ENCODE measurements at places on chromosomes 12 and 14.

DNA sequence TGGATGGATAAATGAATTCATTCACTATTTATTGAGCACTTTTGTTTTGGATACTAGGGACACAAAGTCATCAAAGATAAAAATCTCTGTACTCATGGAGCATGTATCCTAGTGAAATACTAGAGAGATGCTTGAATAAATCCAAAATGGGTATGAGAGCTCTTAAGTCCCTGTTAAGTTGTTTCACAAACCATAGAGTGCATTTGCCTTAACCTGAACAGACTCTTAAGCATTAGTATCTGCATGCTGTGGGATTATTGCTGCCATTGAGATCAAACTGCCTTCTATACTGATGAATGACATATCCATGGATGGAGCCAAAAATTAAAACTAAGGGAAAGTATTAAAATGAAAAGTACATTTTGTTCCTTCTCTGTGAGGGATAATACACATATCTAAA, 206.5 kb upstream of the KRR1 start:
- no peak for DNase-seq

GRCh38 chr14:78967111-78967809, 797.1 kb downstream of the NRXN3 start:
- no peak for DNase-seq

DNA sequence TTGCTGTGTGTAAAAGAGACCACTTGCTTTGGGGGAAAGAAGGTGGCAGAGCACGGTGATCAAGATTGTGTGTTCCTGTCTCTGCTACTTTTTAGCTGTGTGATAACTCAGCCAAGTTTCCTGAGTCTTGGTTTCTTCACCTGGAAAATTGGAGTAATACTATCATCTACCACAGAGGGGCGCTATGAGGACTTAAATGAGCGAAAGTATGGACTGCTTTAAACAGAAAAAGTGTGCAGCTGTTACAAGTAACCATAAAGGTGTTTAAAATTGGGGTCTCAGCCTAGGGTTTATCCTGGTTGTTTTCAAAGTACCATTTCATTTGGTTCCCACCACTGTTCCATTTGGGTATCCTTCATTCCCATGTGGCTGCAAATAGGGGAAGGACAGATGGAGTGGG, 65.9 kb upstream of the WSCD2 start:
- no peak for DNase-seq

GRCh38 chr12:118055865-118056773, 4.9 kb downstream of the WSB2 start:
- DNase-seq = no peak

- no peak for DNase-seq
These were observed 33.9 kb downstream of the PPP1R12A start for GRCh38 chr12:79900951-79901350.

- DNase-seq = no peak
These were observed 23.2 kb upstream of the LYZ start for GRCh38 chr12:69324797-69325466.

GRCh38 chr14:105340821-105341733, 26.5 kb downstream of the PACS2 start:
- no peak for DNase-seq

- DNase-seq = no peak
These were observed 155.8 kb upstream of the ATP2B1 start for GRCh38 chr12:89864411-89864810.

DNA sequence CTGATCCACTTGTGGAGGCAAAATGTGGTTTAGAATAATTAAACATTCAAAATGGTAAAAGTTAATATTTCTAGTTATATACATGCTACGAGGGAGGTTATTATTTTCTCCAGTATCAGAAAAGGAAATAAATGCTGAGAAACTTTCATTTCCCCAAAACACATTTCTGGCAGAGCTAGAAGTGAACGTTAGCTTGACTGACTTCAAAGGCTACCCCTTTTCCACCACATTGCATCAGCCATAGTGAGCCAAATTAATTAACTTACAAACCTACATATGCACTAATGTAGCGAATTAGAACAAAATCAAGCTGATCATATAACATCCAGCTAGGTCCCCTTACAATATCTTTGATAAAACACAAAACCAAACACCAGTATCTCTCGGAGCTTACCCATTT, 49.3 kb upstream of the RERGL start:
- DNase-seq = no peak

- DNase-seq = no peak
These were observed 1.9 kb upstream of the PRKAG1 start for GRCh38 chr12:49020441-49020840.

GRCh38 chr12:123134271-123134671, 16.6 kb downstream of the PITPNM2 start:
- no peak for DNase-seq

DNA sequence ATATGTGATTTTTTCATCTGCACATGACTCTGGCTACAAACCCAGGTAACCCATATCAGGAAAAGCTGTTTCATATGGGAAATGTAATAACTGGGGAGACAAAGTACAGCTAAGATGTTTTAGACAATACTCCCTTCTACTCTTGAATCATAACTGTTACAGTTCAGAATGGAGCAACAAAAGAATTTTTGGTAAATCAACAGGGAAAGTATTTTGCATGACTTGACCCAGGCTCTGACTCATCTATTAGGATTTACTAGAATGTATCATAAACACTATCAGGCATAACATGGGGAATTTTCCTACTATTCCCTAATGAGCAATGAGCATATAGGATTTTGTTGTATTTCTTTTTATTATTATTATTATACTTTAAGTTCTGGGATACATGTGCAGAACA, 553.0 kb downstream of the SLC16A7 start:
- no peak for DNase-seq

DNA sequence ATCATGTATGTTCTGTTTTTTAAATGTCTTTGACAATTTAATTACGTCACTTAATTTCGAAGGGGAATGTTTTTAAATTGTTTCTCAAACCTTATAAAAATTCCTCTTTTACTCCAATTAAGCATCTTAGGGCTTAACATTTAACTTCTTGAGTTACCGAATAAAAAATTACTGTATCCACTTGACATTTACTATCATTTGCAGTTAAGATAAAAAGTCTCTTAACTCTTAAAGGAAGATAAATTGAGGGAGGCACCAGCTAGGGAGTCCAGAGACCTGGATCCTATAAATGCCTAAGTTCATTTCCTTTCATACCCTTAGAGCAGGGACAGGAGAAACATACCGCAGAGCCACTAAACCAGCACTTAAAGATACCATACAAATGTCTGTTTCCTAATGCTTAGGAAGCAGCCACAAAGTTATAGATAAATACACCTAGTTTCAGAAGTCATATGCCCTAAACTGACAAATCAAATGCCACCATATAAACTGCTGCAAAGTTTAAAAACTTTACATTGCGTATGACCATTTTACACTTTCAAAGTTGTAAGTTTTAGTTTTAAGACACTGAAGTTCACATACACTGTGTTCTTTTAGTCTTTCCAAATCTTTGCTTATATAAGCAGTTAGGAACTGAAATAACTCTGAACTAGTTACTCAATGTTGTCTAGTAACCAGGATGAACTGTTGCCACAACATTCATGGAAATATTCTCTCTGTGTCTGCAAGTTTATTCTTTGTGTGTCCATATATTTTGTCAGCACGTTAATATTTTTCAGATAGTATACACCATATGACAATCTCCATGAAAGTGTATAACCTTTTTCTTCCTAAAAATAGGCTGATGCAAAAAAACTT, 71.2 kb downstream of the GALNT4 start:
- DNase-seq = no peak

- no peak for DNase-seq
These were observed 34.0 kb downstream of the KCNMB4 start for GRCh38 chr12:70400124-70400523.

GRCh38 chr12:66733321-66733720, 54.4 kb upstream of the GRIP1 start:
- DNase-seq = no peak

GRCh38 chr12:108099778-108100489, 29.2 kb upstream of the WSCD2 start:
- DNase-seq = no peak

GRCh38 chr14:98544174-98544573, 727.8 kb downstream of the BCL11B start:
- no peak for DNase-seq

- DNase-seq = no peak
These were observed 211.8 kb downstream of the FOXN3 start for GRCh38 chr14:89205137-89205740.

DNA sequence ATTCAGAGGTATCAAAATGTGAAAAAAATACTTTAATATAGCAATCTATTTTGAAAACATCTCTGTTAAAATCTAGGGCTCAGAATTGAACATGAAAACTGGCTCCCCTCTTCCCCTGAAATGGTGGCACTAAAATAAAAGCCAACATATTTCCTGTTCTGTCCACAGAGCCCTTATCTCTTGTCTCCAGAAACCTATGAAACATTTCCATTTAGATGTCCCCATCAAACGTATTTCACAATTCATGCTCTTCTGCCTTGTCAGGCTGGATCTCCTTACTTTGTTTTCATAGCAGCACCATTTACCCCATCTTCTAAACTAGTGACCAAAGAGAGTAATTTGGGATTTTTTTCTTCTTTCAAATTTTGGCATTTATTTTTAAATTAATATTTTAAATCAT, 42.4 kb downstream of the PDE3A start:
- DNase-seq = no peak

DNA sequence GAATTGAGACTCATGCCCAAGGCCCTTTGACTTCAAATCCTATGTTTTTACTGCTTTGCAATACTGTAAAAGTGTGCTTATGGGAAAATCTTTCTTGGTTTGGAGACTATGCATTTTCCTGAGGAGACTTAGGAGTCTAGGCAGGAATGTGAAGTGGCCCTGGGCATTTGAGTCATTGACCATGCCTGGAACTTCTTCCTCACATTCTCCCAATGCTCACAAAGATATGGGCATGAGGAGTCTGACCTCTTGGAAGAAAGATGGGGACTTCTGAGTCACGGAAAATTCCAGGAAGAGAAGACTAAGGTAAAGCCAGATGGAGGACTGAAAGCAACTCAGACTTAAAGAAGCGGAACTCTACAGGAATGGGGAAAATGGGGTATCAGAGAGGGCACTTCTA, 38.2 kb upstream of the ZNF641 start:
- no peak for DNase-seq

DNA sequence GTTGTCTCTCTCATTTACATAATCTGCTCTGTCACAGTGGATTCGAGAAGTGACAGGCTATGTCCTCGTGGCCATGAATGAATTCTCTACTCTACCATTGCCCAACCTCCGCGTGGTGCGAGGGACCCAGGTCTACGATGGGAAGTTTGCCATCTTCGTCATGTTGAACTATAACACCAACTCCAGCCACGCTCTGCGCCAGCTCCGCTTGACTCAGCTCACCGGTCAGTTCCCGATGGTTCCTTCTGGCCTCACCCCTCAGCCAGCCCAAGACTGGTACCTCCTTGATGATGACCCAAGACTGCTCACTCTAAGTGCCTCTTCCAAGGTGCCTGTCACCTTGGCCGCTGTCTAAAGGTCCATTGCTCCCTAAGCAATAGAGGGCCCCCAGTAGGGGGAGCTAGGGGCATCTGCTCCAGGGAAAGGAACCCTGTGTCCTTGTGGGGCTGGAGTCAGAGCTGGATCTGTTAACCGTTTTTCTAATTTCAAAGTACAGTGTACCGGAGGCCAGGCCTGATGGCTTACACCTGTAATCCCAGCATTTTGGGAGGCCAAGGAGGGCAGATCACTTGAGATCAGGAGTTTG, 5.1 kb downstream of the ERBB3 start:
- DNase-seq = no peak

DNA sequence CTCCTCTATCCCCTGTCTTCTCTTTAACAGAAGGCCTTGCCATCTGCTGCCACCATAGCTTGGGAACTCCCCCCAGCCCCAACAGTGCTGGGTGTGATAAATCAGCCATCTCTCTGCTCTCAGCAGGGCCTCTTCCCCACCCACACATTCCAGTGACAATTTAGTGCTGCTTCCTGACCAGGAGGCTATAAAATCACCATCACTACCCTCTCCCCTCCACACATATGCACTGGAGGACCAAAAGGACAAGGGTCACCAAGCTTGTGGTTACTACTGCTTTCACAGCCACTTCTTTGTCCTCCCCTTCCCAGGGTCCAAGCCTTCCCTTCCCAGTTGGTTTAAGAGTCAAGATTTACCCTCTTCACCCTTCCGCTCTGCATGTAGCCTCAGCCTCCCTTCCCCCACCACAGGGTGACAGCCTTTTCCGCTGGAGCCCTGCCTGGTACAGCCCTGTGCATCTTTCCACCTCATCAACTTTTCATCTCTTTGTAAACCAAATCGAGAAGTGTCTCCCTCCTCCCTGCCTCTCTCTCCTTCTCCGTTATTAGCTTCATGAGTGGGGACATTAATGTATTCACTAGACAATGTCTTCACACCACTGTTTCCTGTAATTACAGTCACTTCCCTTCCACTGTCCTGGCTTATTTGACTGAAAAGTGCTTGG, 9.4 kb downstream of the PSMB5 start:
- no peak for DNase-seq

DNA sequence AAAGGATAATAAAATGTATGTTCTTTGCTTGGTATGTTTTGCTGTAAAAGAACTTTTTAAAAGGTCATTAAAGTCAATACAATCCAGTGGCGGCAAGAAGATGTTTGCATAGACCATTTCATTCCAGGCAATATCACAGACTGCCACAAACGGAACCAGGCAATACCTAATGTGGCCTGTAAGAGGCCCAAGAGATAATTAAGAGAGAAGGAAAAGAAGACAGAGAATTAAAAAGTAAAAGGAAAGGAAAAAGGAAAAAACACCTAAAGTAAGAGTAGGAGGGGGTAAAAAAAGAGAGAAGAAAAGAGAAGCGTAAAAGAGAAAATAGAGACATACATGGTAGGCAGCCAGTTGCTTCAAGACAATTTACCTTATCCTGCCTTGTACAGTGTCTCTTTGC, 6.8 kb upstream of the ARHGAP5 start:
- DNase-seq = no peak

- DNase-seq = no peak
These were observed 46.1 kb downstream of the STX2 start for GRCh38 chr12:130792821-130793553.

DNA sequence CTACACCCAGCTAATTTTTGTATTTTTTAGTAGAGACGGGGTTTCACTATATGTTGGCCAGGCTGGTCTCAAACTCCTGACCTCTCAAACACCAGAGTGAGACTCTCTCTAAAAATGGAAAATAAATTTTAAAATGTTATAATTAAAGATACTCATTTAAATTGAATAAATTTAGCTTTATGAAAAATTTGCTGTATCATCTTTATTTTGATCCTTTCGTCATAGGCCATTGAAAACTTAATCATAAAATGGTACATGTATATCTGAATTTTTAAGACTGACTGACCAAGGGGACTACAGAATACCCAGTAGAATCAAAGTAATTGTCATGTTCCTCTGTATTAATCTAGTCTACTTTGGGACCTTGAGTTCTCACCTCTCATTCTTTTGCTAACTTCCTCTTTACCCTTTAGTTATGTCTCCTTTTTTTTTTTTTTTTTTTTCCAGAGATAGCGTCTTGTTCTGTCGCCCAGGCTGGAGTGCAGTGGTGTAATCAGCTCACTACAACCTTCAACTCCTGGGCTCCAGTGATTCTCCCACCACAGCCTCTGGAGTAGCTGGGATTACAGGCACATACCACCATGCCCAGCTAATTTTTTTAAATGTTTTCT, 9.5 kb downstream of the RAB5B start:
- no peak for DNase-seq

GRCh38 chr12:68222326-68222725, 3.3 kb downstream of the IL26 start:
- DNase-seq = no peak

- DNase-seq = no peak
These were observed 34.9 kb upstream of the FAM222A start for GRCh38 chr12:109678719-109679118.
